GM23248 (cell line): ENCODE measurements at places on chromosomes 6 and 20. TPM values are rescaled to one million over a fixed set of nuclear protein-coding genes. Genes with fewer than 3 reads are reported as not detected.

- peak; percentile 80 for DNase-seq
These were observed 37.5 kb downstream of the NOX3 start for GRCh38 chr6:155418017-155418761.

ASXL1 gene
- polyA plus RNA-seq: 13.8 and 18.7 TPM in 2 replicates

BIRC7 gene
- polyA plus RNA-seq: not detected in 2 replicates

BMP7 gene
- 0.09 TPM in 1 of 2 replicates, not detected in the other for polyA plus RNA-seq

- DNase-seq: no peak
These were observed 32.2 kb downstream of the COX4I2 start for GRCh38 chr20:31669876-31670275.

DNA sequence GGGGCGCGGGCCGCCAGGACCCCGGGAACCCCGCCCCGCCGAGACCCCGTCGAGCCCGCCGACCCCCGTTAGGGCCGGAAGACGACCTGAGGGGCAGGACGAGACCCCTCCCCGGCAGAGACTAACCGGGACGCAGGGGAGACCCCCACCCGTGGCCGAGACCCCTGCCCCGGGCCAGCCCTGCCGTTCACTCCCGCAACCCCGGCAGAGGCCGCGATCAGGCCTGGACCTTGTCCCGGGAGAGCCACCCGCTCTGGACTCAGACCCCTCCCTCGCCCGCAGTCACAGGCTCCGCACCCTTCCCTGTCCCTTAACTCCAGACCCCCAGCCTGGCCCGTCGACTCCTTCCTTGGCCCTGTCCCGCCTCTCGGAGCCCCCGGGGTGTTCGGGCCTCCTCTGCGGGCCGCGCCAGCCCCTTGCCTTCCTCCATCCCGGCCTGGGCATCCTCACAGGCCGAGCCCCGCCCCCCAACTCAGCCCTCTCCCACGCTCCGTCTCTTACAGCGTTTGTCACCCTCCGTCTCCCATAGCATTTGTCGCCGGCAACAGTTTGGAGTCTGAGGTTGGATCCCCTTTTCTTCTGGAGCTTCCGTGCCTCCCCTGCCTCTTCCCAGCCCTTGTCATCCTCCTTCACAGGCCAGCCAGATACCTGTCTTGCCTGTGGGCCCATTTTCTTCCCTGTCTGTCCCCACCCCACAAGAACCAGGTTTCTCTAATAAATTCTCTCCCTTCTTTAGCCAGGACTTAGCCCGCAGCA is 569 bp downstream of the TCEA2 start:
- DNase-seq: peak; percentile 72

DNA sequence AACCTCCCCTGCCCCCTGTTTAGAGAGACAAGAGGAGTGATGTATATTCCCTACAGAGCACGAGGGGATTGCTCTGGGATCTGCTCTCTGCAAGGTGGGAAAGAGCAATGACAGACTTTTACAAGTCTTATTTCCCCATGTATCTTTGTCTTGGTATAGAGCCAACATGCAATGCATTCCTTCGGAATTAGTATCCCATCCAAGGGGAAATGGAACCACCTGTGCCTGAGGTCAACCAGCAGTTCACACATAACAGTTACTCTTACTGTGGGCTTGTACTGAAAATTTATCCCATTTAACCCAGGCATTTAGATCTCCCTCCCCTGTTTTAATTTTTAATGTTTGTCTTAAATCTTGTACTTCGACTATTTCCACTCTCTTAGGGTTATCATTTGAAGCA is 250.4 kb downstream of the C6orf118 start:
- peak; percentile 45 for DNase-seq

GRCh38 chr6:1591926-1592325 is 17.8 kb upstream of the FOXC1 start:
- DNase-seq: no peak

ATXN1 gene
- polyA plus RNA-seq: 14.2 and 15.7 TPM in 2 replicates

DNA sequence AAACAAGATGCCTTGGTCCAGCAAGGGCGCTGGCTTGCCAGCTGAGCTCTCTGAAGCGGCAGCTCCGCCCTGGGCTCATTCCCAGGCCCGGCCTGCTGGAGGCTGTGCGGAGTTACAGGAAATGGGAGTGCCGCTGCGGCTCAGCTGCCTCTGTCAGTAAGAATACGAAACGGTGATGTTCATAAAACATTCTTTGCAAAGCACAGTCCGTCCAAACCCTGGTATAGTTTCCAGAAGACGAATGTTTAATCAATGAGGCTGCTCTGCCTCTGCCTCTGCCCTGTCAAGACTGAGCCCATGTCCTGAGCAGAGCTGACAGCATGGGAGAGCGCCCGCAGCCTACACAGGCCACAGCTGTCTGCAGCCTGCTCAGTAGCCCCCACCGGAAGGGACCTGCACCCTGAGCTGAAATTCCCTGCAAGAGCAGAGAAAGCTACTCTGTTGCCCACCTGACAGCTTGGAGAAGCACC is 153.3 kb upstream of the SNX9 start:
- peak; percentile 94 for DNase-seq
